Activated CD4-positive, alpha-beta T cell treated with anti-CD3 and anti-CD28 coated beads, Interleukin-2, amount 10 ng/mL, durations not matched to agents 24 days and 14 days (primary cell): ENCODE measurements at places on chromosomes 4 and X. TPM values are rescaled to one million over a fixed set of nuclear protein-coding genes. Genes with fewer than 3 reads are reported as not detected.

- DNase-seq = no peak
Measured at GRCh38 chr4:110294165-110294564, 95.8 kb upstream of the ELOVL6 start.

- DNase-seq = peak; percentile 73
Measured at GRCh38 chr4:38805530-38806145, 1.0 kb upstream of the TLR1 start.

GRCh38 chr4:56821381-56822243 is at the start of gene SPINK2:
SPINK2 (minus strand) TSS chr4:56821701; CDS start chr4:56821662, 39 bp downstream.
- DNase-seq = peak; percentile 86

- no peak for DNase-seq
Measured at GRCh38 chr4:139886798-139887197, 221.2 kb downstream of the MGST2 start.

VCX2 gene
- not detected in 2 replicates for total RNA-seq

NPY2R gene
- total RNA-seq = not detected in 2 replicates

MAGEC2 gene
- total RNA-seq = not detected in 2 replicates
